Stimulated activated CD4-positive, alpha-beta T cell treated with anti-CD3 and anti-CD28 coated beads, Interleukin-2, amount 100 ng/mL, for 4 hours (primary cell): ENCODE measurements at places on chromosomes 11 and 22.

DNA sequence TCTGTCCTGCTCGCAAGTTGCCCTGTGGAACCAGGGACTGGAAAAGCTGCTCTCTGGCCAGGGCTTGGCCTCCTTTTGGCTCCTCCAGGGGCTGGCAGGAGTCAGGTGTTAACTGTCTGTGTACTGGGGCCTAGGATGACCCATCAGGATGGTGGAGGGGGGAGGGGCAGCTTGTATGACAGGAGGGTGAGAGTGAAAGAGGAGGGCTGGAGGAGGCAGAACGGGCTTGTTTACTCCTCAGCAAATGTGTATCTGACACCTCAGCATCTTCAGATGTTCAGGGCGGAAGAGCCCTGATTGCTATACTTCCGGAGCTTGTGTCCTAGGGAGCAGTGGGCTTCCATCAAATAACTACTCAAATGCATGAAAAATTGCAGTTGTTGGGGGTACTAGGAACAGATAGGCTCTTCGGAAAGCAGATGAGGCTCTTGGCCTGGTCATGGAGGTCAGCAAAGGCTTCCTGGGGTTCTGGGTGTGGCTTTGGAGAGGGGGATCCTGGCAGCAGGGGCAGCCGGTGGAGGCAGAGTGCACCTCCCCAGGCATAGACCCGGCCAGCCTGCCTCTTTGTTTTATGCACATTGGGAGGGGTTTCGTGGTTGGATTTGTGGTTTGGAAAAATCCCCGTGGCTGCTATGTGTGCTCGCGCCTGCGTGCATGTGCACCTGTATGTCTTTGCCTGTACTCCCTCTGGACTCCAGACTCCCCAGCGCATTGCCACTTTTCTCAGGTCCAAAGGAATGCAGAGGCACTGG lies 31.2 kb downstream of the CD82 start:
- peak; percentile 57 for DNase-seq

DNA sequence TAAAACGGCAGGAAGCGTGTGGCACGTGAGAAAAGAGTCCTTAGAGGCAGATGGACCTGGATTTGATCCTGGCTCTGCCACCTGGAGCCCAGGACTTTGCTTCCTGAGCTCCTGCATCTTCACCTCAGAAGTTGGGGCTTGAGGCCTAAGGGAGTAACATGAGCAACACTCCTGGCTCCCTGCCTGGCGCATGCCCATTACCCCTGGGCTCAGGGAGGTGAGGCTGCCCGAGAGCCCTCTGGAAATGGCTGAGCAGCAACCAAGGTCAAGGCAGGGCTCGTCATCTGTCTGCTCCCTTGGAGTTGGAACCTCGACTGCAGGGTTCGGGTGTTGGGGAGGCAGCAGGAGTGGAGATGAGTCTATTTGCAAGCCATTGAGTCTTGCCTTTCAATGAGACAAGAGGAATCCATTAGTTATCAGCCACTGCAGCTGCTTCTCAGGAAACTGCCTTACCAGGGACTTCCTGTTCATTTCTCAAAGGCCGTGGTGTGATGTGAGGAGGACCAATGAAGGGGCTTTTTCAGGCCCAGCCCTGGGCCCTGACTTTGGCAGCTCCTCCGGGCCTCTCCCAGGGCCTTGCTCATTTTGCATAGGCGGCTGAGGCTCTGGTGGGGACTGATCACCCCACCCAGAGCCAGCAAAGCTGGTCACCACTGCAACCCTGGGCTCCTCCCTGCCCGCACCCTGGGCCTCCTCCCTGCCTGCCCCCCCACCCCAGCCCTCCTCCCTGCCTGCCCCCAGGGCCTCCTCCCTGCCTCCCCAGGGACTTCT lies 6.4 kb downstream of the FADS2 start:
- DNase-seq: no peak

DNA sequence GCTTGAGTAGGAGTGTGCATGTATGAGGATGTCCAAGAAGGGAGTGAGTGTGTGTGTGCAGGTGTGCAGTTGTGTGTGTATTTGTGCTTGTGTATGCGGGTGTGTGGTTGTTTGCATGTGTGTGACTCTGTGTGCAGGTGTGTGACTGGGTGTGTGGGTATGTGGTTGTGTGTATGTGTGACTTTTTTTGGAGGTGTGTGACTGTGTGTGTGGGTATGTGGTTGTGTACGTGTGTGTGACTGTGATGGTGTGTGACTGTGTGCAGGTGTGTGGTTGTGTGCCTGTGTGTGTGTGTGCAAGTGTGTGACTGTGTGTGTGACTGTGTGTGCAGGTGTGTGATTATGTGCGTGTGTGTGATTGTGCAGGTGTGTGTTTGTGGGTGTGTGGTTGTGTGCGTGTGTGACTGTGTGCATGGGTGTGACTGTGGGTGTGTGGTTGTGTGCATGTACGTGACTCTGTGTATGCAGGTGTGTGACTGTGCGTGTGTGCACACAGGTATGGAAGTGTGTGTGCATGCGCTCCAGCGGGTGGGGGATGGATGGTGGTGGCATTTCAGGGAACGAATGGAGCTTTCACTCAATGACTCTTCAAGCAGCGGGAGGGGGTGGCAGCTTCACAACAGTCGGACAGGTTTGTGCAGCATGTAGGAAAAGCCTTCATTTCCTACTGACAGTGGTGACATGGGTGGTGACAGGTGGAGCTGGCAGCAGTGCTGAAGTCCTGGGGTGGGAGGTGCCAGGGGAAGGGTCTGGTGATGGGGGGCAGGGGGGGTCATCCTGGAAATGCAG lies 47.6 kb downstream of the CACNA1I start:
- DNase-seq: no peak

- DNase-seq: no peak
Observed at GRCh38 chr11:27153136-27153535, 112.5 kb downstream of the BBOX1 start.

DNA sequence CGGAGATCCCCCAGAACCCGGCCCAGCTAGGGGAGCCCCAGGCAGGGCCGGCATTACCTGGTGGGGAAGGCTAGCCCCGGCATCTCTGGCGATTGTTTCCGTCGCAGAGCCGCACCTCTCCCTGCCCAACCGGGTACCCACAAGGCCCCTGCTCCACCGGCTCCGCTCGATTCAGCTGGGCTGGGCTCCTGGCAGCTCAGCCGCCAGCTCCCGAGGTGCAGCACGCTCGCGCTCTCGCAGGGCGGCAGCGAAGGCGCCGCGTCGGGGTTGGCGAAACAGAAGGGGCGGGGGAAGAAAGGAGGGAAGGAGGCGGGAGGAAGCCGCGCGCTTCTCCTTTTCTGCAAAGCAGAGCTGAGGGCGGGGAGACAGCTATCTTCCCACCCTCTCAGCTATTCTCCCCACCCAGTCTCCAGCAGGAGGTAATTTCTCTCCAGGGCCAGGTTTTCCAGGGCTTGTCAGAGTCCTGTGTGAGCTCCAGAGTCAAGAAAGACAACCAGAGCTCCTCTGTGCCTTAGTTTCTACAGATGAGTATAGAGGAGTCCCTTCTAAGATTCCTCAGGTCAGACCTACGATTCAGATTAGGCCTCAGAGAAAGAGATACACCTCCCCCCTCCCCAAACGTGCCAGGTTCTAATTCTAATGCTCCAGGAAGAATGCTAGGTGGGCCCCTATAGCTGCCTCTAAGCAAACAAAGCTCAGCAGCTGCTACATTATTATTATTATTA lies 62.0 kb downstream of the PAK1 start:
- DNase-seq: peak; percentile 66

DNA sequence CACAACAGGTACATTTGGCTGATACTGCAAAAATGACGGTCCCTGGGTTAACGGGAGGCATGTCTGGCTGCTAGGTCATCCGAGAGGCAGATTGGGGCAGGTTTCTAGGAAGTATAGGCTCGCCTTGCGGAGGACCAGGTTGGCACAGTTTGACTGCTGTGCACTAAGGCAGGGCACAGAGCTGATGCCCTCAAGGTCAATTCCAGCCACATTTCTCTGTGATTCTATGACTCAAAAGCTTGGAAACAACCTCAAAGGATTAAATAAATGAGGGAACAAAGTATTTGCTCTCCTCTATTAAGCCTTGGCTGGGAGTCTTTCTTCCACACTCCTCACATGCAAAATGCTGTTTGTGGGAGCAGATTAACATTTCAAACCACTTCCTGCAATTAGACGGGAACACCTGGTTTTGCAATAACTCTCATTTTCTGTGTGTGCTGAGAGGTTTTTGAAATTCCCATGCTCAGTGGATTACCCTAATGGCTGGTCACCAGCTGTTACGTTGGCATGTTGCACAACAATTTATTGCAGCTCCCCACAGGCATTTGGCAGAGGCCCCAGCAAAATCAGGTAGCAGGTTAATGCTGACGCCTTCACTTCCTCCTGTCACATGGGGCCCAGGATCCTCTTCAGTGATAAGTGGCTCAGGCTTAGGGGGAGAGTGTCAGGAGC lies 61.0 kb upstream of the PLET1 start:
- DNase-seq: no peak

DNA sequence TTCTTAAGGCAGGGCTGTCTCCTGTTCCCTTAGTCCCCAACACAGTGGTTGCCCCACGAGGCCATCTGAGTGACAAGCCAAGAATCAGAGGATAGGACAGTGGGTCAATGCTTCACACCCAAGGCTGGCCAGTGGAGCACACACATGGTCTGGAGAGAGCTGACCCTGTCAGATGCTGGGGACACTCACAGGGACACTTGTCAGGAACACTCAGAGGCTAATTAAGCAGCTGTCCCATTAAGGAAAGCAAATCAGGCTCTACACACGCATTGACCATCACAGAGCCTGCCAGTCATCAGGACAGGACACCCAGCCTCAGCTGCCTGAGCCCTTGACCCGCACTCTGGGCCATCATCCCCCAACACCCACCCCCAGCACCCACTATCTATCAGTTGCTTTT lies 18.2 kb downstream of the GDPD5 start:
- no peak for DNase-seq

GRCh38 chr22:17930455-17931313 lies 93.7 kb downstream of the MICAL3 start:
- DNase-seq: no peak

GRCh38 chr22:24474221-24474620 lies 20.9 kb upstream of the UPB1 start:
- no peak for DNase-seq

- DNase-seq: no peak
Observed at GRCh38 chr22:17607891-17608521, 20.5 kb downstream of the ATP6V1E1 start.

GRCh38 chr22:25509374-25509791 lies 55.1 kb upstream of the GRK3 start:
- no peak for DNase-seq

GRCh38 chr11:97683733-97684132 lies 1293.9 kb downstream of the JRKL start:
- no peak for DNase-seq

DNA sequence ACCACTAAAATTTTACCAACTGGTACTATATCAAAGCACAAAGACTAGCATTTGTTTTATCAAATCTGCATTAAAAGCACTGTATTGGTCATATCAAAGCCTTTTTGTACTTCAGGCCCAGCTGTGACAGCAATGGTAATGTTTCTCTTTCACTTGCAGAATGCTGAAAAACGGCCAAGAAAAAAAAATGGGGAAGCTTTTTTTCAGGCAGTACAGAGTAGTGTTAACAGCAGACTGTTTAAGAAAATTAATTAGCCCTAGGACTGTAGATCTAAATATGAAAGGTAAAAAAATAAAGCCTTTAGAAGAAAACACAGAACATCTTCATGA lies 33.3 kb downstream of the DENND5A start:
- DNase-seq: no peak

DNA sequence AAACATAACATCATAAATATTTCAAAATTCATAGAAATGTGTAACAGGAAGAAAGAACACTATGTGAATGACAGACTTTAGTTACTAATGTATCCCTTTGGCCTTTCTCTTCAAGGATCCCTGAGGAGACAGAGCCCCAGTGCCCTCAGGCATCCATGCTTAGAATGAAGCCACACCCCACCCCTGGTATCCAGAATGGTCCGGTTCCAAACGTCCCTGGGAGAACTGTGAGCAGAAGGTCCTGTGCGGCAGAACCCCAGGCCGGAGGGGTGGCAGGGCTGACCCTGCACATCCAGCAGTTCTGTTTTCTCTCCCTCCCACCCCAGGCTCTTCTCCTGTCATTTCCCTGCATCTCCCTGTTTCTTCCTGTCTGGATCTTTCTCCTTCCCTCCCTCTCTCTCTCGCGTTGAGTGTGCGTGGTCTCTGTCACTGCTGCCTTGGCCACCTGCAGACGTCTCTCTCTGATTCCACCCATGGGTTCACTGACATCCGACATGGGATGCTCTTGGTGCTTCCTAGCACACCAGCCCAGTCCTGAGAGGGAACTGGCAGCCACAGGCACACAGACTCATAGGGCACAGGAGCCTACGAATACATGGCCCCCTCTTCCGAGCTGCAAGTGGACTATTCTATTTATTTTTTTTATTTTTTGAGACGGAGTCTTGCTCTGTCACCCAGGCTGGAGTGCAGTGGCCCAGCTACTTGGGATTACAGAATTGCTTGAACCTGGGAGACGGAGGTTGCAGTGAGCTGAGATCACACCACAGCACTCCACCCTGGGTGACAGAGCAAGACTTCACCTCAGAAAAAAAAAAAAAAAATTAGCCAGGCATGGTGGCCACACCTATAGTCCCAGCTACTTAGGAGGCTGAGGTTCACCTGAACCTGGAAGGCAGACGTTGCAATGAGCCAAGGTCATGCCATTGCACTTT lies 5.7 kb downstream of the RFPL1 start:
- no peak for DNase-seq

DNA sequence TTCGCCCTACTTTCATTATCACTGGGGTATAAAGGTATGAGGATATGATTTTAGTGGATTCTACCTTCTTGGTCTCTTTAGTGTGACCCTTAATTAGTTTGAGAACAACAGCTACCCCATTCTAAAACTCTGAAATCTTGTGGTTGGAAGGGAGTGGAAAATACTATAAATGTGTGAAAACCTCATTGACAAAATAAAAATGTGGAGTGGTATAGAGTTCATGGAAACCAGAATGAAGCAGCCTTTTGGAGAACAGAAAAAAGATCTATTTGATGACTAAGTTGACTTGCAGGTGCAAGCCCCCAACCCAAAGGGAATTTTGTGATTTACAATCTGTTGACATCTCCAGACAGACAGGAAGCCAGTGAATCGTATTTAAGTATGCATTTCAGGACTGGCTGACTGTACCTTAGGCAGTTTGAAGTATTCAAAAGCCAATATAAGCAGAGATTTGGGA lies 75.8 kb downstream of the GAS2 start:
- DNase-seq: no peak

DNA sequence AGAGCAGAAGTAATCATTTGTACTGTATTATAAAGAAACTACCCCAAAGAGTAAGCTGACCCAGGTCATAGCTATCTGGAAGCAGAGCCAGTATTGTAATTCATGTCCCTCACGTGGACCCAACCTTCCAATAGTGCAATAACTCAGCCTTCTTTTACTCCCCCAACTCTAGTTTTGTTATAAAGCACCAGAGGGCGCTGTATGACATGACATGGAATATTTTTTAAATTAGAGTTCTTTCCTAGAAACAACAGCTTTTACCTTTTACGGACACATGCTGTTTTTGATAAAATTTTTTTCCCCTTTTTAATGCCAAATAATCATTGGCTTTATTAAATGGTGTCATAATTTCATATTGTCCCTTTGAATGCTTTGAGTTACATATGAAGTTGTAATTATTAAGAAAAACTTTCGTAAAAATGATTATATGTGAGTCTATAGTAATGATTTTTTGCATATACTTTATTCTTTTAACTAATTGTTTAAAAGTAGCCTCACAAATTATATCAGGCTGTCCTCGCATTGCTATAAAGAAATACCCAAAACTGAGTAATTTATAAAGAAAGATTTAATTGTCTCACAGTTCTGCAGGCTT lies 76.9 kb downstream of the DKK3 start:
- DNase-seq: no peak
